Stimulated activated CD8-positive, alpha-beta memory T cell treated with anti-CD3 and anti-CD28 coated beads, Interleukin-7, amount 100 ng/mL, for 24 hours (primary cell): ENCODE measurements at places on chromosomes 13 and 19.
A peak's percentile ranks its signal among the peaks of the same experiment; 100 is the strongest.

DNA sequence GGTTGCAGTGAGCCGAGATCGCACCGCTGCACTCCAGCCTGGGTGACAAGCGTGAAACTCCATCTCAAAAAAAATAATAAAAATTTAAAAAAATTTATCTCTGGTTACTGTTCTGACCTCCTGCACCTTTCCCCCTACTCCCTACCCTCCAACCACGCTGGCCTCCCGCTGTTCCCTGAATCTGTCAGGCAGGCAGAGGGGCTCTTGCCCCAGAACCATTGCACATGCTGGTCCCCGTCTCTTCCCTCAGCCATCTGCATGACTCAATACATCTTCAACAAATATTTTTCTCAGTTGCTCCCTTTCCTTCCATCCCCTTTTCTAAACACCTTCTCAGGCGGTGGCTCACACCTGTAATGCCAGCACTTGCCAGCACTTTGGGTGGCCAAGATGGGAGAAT is 1.1 kb upstream of the FAM187B start:
- DNase-seq = no peak

DNA sequence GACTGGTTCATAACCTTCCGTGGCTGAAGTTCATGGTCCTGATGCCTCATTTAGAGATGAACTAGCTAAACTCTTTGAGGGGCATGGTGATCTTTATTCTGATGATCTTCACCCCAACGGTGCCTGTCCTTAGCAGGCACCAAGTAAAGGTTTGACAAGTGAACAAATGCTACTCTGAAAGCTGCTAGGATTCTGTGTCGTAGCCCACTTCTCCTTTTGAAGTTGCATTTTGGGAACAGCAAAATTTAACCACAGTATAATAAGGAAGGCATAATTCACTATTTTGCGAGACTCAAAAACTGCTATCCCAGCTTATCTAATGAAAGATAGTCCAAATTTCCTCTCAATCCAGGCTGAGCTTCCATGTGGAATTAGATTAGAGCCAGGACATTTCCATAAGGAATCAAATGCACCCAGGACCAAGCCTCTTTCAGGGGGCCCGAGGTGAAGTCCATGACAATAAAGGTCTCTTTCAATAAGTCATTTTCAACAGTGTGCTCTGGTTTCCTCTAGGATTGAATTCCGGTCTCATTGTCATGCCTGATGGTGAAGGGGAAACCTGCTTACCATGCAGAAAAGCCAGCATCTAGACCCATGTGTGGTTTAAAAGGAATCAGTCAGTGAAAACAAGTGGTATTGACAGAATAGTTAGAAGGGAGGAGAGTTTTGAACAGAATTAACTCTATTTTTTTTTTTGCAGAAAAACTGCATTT is 23.1 kb downstream of the SIAH3 start:
- DNase-seq = no peak

DNA sequence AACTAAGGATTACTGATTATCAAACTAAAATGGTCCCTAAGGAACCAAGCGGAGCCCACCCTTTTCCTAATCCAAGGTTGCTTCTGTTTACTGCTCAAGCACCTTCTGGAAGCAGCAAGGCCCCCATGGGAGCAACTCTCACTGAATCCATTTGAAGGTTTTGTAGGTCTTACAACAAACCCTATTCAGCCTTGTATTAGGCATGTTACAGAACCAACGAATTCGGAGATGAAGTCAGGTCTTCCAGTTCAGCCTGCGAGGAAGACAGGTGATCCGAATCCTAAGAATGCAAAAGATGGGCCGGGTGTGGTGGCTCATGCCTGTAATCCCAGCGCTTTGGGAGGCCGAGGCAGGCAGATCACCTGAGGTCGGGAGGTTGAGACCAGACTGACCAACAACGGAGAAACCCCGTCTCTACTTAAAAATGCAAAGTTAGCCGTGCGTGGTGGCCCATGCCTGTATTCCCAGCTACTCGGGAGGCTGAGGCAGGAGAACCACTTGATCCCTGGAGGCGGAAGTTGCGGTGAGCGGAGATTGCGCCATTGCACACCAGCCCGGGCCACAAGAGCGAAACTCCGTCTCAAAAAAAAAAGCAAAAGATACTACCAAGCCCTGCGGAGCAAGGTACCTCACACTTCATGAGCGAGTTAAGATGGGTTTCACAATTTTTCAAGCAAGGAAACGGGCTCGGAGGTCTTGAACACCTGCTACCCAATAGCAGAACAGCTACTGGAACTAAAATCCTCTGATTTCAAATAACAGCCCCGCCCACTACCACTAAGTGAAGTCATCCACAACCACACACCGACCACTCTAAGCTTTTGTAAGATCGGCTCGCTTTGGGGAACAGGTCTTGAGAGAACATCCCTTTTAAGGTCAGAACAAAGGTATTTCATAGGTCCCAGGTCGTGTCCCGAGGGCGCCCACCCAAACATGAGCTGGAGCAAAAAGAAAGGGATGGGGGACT is 609 bp downstream of the ZAR1L start:
- peak; percentile 16 for DNase-seq

DNA sequence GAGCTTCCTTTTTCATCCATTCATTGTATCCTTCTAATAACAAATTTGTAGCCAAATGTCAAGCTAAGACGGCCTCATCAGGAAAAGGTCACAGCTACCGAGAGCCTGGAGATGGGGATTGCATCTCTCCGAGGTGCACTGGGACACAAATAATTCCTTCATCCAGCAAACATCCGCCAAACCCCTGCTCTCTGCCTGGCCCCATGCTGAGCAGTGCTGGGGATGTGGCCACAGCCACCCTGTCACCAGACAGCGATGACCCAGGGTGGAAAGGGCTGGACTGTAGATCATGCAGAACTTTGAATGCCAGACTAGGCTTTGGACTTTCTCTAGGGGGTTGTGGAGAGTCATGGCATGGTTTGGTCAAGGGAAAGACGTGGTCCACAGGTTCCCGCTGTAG is 1.9 kb downstream of the TOMM40 start:
- no peak for DNase-seq

DNA sequence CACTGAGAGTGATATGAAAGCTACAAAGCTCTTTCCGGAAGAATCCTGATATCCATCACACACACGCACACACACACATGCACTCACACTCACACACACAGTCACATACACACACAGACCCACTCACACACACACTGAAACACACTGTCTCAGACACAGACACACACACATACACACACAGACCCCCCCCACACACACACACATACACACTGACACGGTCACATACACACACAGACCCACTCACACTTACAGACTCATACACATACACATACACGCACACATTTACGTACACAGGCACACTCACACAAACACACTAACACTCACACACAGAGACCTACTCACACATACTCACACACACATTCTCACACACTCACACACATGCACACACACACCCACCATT is 58.6 kb downstream of the LIG4 start:
- DNase-seq = no peak
